ENCODE measurements at places on chromosomes 12 and 14. TPM values are rescaled to one million over a fixed set of nuclear protein-coding genes. Genes with fewer than 3 reads are reported as not detected.

- H3K4me1 ChIP-seq = no peaks in the 10 kb centered on the region
- no peak for DNase-seq
- H3K27me3 ChIP-seq = no peaks in the 10 kb centered on the region
- no peak overlapping the region for H3K27ac ChIP-seq
- H3K4me3 ChIP-seq = no peak overlapping the region
Observed at GRCh38 chr14:91901449-91902226, 34.3 kb upstream of the TC2N start.

DNA sequence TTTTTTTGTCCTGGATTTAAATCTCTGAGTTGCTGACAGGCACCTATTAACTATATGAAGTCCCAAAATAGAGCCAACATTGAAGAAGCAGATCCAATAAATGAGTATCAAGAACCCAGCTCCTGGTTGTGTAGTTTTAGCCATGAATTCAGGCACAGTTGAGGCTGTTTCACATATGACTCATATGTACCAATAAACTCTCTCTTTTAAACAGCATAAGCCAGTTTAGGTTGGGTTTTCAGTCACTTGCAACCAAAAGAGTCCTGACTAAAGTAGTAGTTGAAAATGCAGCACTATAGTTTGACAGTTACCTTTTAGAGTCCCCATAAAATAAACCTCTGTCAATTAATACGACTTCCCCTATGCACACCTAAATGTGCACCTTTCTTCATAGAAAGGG lies 389.9 kb downstream of the RPS29 start:
- no peak overlapping the region for H3K27ac ChIP-seq
- H3K4me3 ChIP-seq = no peak overlapping the region
- no peaks in the 10 kb centered on the region for H3K4me1 ChIP-seq
- H3K36me3 ChIP-seq = no peaks in the 10 kb centered on the region
- no peaks in the 10 kb centered on the region for H3K27me3 ChIP-seq

DNA sequence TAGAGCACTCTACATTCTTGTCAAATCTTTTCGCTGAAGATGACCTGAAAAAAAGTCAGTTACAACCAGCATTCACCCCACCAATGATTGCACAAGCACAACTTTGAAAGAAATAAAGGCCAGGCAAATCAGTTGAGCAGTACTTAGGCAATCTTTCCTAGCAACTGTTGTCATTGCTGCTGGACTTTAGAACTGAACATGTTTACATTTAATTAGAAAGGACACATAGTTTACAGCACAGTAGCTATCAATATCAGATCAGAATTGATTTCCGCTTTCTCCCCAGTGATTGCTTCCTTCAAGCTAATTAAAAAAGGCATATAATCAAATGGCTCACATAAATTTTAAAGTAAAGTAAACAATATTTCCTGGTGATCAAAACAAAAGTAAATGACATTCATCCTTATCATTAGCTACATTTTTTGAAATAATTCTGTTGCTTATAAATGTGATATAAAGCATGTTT lies 128.4 kb downstream of the FOXA1 start:
- no peaks in the 10 kb centered on the region for H3K4me1 ChIP-seq
- no peak overlapping the region for H3K4me3 ChIP-seq
- H3K27ac ChIP-seq = no peak overlapping the region
- no peaks in the 10 kb centered on the region for H3K27me3 ChIP-seq

- H3K4me1 ChIP-seq = peaks cover 43% of the 10 kb centered on the region
- H3K27me3 ChIP-seq = no peaks in the 10 kb centered on the region
- H3K36me3 ChIP-seq = peaks cover 5% of the 10 kb centered on the region
- H3K4me3 ChIP-seq = peak overlapping the region; percentile 83
Observed at GRCh38 chr14:85531587-85532373, 1.8 kb downstream of the FLRT2 start.

DNA sequence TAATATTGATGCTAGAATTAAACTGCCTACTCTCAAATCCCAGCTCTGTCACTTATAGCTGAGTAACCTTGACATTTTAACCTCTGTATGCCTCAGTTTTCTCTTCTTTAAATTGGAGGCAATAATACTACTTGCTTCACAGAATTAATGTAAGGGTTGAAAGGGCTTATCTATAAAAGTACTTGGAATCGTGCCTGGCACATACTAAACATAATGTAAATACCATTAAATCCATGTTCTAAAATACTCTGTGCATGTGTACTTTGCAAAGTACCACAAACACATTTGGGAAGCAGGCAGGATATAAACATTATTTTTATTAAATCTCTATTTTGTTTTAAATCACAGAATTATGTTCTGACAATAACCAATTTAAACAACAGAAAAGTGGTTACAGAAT lies 41.9 kb downstream of the DYRK4 start:
- H3K27ac ChIP-seq = no peak overlapping the region
- H3K4me1 ChIP-seq = no peaks in the 10 kb centered on the region
- no peak for DNase-seq
- peaks cover 29% of the 10 kb centered on the region for H3K27me3 ChIP-seq
- H3K4me3 ChIP-seq = no peak overlapping the region

- no peaks in the 10 kb centered on the region for H3K36me3 ChIP-seq
- DNase-seq = no peak
- H3K4me1 ChIP-seq = no peaks in the 10 kb centered on the region
- peaks cover 7% of the 10 kb centered on the region for H3K27me3 ChIP-seq
Observed at GRCh38 chr12:100566887-100567637, 6.4 kb upstream of the GAS2L3 start.

GRCh38 chr12:56836800-56837663 lies 73.9 kb downstream of the HSD17B6 start:
- peak; percentile 57 for DNase-seq
- no peak overlapping the region for H3K4me3 ChIP-seq
- H3K36me3 ChIP-seq = no peaks in the 10 kb centered on the region

DNA sequence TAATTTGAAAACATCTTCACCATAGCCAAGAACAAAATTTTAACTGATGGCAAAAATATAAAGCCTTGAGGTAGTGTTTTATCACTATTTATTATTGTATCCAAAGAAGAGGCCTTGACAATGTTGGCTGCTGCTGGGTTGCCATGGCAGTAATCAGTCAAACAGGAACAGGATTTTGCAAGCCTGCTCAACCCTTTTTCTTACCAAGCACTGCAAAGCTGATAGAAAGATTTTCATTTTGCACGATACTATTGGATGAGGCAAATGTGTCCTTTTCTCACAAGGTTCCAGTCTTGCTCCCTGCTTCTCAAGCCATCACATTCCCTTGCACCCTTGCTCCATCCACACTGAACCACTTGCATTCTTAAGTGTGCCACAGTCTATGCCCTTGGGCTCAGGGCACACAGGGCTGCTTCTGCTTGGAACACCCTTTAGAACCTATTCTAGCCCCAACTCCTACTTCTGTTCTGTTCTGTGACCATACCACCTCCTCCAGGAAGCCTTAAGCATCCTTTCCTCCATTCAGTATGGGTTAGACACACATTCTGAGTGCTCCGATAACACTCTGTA lies 76.5 kb upstream of the AMIGO2 start:
- no peaks in the 10 kb centered on the region for H3K27me3 ChIP-seq
- H3K4me3 ChIP-seq = no peak overlapping the region
- peak overlapping the region; percentile 47 for H3K27ac ChIP-seq
- no peaks in the 10 kb centered on the region for H3K36me3 ChIP-seq
- peaks cover 13% of the 10 kb centered on the region for H3K4me1 ChIP-seq
- no peak for DNase-seq

GRCh38 chr14:85578930-85579329 lies 49.0 kb downstream of the FLRT2 start:
- no peak overlapping the region for H3K27ac ChIP-seq
- H3K27me3 ChIP-seq = no peaks in the 10 kb centered on the region
- H3K36me3 ChIP-seq = peaks cover 4% of the 10 kb centered on the region
- DNase-seq = no peak
- no peak overlapping the region for H3K4me3 ChIP-seq

DNA sequence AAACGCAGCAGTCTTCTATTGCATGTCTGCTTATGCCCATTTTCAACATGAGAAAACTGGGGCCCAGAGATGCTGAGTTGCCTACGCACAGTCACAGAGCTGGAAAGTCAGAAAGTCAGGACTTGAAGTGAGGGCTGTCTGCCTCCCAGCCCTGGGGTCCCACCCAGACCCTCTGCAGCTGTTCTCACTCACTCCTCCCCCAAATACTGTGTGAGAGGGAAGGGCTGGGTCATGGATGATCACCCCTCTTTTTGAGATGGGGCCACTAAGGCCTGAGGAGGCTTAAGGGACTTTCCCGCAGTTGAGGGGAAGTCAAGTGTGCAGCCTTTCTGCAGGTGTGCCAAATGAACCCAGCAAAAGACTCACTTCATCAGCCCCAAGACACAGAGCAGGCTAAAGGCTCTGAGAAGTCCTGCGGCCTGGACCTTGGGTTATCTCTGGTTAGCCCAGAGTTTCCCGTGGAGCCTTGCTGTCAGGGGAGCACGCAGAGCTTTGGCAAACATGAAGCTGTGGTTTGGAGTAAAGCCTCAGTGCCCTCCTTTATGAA lies 18.7 kb downstream of the DTX1 start:
- no peaks in the 10 kb centered on the region for H3K36me3 ChIP-seq
- no peak for DNase-seq
- no peak overlapping the region for H3K4me3 ChIP-seq
- H3K27me3 ChIP-seq = no peaks in the 10 kb centered on the region

DNA sequence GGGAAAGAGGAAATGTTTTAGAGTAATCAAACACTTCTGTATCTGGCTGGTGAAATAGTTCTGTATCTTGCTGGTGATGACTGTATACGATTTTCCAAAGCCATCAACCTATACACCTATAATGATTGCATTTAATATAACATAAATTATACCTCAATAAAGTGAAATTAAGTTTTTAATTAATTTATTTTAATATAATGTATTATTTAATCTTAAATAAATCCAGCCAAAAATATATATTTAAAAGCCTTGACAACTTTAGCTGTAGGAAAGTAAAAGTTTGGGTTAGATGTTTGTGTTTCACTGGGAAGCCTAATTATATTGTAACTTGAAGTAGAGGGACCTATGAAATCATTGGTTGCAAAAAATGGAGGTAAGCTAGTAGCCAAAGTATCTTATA lies 654.8 kb upstream of the MIS18BP1 start:
- DNase-seq = no peak
- H3K4me3 ChIP-seq = no peak overlapping the region
- H3K27ac ChIP-seq = no peak overlapping the region
- no peaks in the 10 kb centered on the region for H3K27me3 ChIP-seq
- no peaks in the 10 kb centered on the region for H3K4me1 ChIP-seq

GRCh38 chr12:111467092-111467856 lies 61.6 kb downstream of the SH2B3 start:
- H3K4me1 ChIP-seq = peaks cover 12% of the 10 kb centered on the region
- DNase-seq = no peak
- peak overlapping the region; percentile 9 for H3K27ac ChIP-seq
- H3K36me3 ChIP-seq = peaks cover 35% of the 10 kb centered on the region

DNA sequence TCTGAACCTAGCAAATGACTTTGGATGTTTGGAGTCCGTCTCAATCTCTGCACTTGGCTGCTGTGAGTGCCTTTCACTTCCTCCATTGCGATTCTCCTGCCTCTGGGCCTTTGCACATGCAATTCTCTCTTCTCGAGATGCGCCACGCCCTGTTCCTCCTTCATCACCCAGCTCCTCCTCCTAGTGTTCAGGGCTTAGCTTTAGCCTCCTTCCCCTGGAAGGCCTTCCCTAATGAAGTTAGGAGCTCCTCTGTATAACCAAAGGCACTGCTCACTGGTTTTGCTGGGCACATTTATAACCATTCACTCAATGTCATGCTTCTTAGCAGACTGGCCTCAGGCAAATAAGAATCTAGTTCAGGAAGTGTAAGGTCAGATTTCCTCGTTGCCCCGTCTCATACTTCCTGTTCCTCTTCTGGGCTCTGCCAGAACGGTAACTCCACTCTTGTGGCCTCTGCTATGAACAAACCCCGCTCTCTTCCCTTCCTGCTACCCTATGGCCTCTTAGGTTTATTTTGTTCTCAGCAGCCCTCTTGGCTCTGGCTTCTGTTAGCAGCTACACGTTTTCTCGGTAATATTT lies 171.4 kb downstream of the CRADD start:
- H3K4me3 ChIP-seq = no peak overlapping the region
- no peaks in the 10 kb centered on the region for H3K36me3 ChIP-seq
- H3K27me3 ChIP-seq = no peaks in the 10 kb centered on the region
- H3K27ac ChIP-seq = no peak overlapping the region
- no peaks in the 10 kb centered on the region for H3K4me1 ChIP-seq
- DNase-seq = no peak

DNA sequence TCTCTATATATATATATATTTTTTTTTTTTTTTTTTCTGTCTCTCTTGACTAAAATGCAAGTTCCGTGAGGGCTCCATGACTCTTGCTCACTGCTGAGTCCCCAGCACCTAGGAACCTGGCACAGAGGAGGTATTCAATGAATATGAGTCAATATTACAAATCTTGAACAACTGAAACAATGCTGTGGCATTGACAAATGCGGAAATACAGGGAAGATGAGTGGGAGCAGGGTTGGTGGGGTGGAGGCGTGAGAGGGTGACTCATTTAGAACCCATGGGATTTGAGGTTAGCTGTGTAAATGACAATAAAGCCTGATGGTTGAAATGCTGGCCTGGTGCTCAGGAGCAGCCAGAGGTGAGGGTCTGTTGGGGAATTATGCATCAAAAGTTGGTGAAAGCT lies 121.7 kb upstream of the FUT8 start:
- DNase-seq = peak; percentile 79
- H3K4me3 ChIP-seq = no peak overlapping the region
- no peaks in the 10 kb centered on the region for H3K27me3 ChIP-seq
- peak overlapping the region; percentile 51 for H3K27ac ChIP-seq
- no peaks in the 10 kb centered on the region for H3K36me3 ChIP-seq

DNA sequence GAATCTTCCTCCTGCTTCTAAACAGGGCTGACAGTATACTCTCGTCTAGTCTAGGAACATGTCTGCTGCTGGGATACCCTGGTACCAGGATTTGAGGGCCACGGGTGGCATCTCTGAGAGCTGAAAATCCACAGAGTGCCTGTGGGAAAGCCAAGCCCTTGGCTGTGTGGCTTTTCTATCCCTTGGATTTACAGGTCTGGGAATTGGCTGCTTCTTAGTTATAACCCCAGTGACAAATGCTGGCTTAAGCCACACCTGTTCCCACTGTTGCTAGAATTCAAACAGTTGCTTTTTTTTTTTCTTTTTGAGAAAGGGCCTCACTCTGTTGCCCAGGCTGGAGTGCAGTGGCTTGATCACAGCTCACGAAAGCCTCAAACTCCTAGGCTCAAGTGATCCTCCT lies 14.3 kb upstream of the RIN3 start:
- no peaks in the 10 kb centered on the region for H3K27me3 ChIP-seq
- H3K36me3 ChIP-seq = no peaks in the 10 kb centered on the region
- DNase-seq = no peak
- H3K27ac ChIP-seq = no peak overlapping the region
- H3K4me1 ChIP-seq = peaks cover 23% of the 10 kb centered on the region
- H3K4me3 ChIP-seq = no peak overlapping the region

DNA sequence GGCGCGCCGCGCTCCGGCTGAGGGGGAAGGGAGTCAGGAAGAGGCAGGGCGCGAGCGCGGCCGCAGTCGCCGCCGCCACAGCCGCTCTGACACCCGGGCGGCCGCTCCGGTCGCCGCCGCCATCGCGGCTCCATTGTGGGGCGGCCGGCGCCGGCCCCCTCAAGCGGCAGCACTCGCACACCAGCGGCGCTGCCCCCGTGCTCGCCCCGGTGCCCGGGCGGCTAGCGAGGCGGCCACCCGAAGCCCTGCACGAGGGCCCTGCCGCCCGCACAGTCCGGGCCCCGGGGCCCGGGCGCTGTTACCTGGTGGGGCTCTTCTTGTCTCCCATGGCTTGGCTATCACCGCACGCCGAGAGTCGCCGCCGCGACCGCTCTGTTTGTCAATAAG lies 202 bp downstream of the YAF2 start:
- H3K36me3 ChIP-seq = peaks cover 16% of the 10 kb centered on the region
- peak overlapping the region; percentile 96 for H3K4me3 ChIP-seq
- no peaks in the 10 kb centered on the region for H3K27me3 ChIP-seq
- no peak for DNase-seq
- peaks cover 4% of the 10 kb centered on the region for H3K4me1 ChIP-seq
- H3K27ac ChIP-seq = peak overlapping the region; percentile 87

Gene CISTR
- total RNA-seq = not detected

Gene TAS2R9
- not detected for total RNA-seq

Gene A2M
- 0.50 TPM for total RNA-seq

Gene FGF23
- total RNA-seq = not detected

Gene TAS2R10
- total RNA-seq = not detected
